CD4-positive, alpha-beta T cell treated with Interleukin-12 subunit alpha and Interleukin-12 subunit beta, for 1 hour (primary cell): ENCODE measurements at places on chromosomes 1 and 21.

DNA sequence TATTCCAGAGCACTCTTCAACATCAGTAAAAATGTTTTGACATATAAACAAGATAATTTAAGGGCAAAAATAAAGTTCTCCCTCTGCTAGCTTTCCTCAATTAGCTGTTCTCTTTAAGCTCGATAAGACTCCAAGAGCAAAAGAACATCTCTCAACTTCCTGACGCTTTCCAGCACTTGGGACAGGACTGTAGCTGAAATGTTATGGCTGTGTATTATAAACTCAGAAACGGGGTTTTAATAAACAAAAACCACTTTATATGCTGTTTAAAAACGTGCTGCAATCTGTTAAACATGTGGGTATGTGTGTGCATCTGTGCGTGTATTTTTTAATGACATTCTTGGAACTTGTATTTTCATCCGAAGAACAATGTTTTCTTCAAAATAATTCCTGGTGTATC lies 71.5 kb upstream of the RGS2 start:
- DNase-seq = no peak

DNA sequence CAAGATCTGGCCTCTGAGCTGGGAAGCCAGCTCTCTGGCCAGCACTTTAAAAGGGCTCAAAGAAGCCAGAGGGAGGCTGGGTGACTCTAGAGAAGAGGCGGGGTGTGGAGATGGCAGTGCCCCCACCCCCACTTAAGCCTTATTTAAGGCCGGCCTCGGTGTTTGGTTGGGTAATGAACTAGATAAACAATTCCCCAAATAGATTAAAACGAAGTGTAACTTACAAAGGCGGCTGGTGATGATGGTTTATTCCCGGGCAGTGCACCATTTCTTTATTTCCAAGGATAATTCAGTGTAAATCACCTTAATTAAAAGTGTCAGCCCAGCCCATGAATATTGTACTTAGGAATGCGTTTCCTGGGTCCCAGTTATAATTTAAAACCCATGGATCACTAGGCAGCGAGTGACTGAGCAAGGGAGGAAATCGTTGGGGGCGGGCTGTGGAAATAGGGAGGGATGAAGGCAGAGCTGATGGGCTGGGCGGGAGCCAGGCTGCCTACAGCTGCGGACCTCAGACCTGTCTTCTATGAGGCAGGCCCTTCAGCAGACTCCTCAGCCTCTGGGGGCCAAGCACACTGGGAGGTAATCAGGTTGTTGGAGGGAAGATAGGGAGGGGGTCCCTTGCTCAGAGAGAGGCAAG lies 54.9 kb downstream of the TMEM53 start:
- no peak for DNase-seq

DNA sequence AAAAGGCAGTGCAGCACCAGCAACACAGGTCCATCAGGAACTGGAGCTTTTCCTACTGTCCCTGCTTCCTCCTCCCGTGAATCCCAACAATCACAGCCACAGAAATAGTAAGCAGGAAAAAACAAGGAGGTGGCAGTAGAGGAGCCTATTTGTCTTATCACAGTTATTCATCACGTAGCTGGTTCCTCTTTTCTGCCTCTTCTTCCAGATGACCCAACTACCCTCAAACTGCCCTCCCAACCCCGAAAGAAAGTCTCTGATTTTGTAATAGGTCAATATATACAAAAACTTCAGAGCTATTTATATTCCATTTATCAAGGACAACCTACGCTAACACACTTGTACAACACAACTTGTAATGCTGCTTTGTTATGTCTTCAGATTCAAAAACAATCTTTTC lies 21.4 kb downstream of the GNB1 start:
- DNase-seq = no peak

- peak; percentile 40 for DNase-seq
Measured at GRCh38 chr1:150552128-150552910, 3.1 kb downstream of the ADAMTSL4 start.

DNA sequence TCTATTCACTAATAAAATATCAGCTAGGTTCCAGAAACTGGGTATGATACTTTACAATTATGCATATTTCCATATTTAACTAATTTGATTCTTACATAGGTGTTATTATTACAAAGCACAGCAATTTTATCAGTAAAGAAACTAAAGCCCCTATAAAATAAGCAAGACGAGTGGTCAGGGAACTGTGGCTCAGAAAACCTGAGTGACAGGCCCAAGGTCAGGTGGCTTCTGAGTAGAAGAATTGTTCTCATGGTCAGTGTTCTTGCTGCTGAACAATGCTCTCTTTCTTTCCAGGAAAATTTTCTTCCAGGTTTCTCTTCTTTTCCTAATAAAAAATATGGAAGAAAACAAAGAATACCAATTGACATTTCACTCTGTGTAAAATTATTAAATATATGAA lies 2.2 kb upstream of the ATP6V1G3 start:
- no peak for DNase-seq

DNA sequence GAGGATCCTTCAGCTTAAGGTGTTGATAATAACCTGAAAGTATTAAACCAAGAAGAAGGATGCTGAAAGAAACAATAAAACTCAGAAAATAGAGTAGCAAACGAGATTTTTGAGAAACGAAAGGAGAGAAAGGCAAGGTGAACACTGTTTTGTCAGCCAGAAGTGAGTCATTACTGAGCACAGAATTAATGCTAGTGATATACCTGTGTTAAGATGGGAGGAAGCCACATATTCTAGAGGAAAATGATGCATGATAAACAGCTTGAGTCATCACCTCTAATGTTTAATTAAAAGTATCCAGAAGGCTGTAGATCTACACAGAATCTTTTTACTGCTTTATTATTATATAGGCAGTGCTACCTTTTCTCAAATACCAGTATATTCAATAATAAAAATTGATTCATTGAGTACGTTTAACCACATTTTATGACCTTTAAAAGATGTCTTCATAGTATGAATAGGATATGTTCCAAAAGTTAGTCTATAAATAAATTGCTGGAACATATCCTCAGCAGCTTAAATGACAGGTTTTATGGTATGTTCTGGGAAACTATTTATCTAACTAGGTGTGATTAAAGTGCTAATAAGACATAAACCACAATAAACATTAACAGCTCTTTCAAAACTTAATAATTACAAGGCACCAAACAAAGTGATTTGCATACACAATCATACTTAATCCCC lies 10.3 kb downstream of the SH3GLB1 start:
- DNase-seq = peak; percentile 5

DNA sequence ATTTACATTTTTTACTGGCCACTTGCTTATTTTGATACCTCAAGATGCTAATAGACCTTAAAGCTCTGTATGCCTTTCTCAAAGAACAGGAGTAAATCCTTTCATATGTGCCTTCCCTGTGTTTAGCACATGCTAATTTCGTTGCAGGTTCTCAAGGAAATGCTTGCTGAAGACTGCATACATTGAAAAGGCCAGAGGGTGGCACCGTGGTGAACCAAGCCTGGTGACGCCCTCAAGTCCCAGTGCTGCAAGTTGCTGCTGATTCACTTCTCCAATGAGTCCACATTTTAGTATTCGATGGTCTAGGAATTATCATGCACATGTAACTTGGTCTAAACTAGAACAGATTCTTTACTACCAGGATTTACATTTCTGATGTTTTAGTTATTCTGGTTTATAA lies 94.1 kb downstream of the CLDN17 start:
- no peak for DNase-seq

GRCh38 chr1:160834945-160835565 lies 27.6 kb downstream of the CD244 start:
- peak; percentile 59 for DNase-seq

GRCh38 chr1:221234791-221235190 lies 355.5 kb downstream of the HLX start:
- DNase-seq = no peak

DNA sequence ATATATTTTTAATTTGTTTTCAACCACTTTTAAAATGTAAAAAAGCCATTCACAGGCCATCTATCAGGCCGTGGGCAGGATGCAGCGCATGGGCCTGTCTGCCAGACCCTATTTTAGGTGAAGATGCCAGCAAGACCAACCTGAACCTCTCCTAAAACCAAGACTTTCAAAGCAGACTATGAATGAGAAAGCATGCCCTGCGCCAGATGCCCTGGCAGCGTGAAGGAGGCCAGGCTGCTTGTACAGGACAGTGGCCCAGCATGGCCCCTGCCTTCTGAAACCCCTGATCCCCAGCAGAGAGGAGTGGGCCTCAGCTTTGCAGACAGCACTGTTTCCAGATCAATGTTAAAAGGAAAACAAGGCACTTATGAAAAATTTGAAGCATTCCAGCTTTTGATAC lies 31.6 kb downstream of the WDR4 start:
- DNase-seq = no peak

DNA sequence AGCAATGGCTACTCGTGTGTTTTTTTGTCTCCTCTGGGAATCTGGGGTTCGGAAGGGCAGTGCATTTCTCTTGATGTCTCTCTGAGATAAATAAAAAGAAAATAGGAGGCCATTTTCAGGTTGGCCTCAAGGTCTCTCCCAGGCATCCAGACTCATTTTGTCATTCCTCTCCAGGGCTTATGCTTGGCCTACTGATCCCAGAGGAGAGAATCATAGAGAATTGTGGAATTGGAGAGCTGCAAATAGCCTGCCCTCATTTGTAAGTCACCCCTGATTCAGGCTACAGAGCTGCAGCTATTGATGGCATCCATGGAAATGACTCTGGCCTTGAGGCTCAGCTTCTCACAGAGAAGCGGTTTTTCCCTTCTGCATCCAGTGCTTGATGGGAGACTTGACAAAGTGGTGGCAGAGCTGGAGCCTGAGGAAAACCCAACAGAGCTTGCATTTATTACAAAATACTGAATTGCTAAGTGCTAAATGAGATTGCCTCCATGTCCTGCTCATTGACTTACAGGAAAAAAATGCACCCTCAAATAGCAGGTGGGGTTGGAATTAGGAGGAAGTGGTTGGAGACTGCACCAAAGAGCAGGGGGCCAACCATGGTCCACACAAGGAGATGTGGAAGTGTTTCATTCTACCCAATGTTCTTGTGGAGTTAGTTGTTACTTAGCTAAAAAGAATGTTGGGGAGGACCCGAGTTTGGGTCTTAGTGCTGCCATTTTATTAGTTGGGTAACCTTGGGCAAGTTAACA lies 140.4 kb downstream of the S1PR1 start:
- DNase-seq = no peak

DNA sequence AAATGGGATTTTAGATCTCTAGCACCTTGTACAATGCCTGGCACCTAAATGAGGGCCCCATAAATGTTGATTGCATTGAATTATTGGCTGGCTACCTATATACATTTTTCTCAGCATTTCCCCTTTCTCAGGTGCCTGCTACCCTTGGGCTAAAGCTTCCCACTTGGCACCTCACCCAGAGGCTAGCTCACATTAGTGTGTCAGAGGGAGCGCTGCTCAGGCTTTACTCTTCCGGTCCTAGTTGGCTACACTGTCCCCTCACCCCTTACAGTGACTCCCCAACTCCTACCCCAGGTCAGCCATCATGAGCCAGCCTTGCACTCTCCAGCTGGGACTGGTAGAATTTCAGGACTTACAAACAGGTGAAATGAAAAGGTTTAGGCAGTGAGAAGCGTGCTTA lies 9.5 kb downstream of the TRAF5 start:
- no peak for DNase-seq
